ENCODE measurements at places on chromosomes 1 and 21. TPM values are rescaled to one million over a fixed set of nuclear protein-coding genes. Genes with fewer than 3 reads are reported as not detected.

- no peak for DNase-seq
Measured at GRCh38 chr1:208187499-208188041, 56.6 kb downstream of the PLXNA2 start.

DNA sequence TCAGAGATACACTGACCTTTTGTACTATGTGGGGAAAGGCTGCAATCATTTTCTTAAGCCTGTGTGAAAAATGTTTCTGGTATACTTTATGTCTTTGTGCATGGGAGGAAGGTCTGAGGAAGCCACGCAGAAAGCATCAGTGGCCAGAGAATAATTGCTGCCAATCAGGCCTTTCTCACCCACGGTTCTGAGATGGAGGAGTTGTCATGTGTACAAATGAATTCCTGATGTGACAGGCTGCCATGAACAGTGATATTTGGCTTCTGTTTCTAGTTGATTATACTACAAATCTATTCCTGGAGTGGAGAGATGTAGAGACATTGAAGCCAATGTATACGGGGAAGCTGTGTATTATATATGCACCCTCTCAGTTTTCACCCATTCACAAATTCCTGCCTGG, 142.6 kb downstream of the GRIK1 start:
- no peak for DNase-seq

DNA sequence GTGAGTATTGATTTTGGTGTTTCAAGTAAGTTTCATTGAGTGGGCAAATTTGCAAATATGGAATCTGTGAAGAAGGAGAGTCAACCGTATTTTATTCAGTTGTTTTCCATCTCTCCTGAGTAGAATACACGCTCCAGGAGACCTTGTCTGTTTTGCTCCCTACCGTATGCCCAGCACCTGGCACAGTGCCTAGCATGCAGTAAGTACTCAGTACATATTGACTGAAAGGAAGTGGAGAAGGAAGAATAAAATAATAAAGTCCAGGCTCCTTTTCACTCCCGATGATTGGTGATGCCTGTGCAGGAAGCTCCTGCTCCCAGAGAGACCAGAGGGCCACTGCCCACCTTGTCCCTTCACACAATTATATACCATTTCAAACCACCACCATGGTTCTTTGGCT, 59.4 kb upstream of the NEK2 start:
- DNase-seq, result no peak

GRCh38 chr1:99705385-99705784, 59.5 kb downstream of the PALMD start:
- no peak for DNase-seq

- DNase-seq, result no peak
Measured at GRCh38 chr1:99748419-99748818, 18.0 kb downstream of the FRRS1 start.

DNA sequence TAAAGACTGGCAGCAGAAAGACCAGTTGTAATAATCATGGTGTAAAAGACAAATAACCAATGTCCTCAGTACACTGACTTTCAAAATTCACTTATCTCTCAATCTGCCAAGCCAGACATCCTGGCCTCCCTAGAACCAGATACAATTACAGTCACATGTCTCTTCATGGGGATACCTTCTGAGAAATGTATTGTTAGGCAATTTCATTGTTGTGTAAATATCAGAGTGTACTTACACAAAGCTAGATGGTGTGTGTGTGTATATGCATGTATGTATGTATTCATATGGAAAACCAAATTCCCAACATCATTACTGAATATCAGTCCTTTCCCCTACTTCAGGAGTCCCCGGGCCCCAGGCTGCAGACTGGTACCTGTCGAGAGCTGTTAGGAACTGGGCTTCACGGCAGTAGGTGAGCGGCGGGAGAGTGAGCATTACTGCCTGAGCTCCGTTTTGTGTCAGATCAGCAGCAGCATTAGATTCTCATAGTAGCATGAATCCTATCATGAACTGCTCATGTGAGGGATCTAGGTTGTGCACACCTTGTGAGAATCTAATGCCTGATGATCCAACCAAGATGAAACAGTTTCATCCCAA, 65.3 kb upstream of the ZNF326 start:
- no peak for DNase-seq

DNA sequence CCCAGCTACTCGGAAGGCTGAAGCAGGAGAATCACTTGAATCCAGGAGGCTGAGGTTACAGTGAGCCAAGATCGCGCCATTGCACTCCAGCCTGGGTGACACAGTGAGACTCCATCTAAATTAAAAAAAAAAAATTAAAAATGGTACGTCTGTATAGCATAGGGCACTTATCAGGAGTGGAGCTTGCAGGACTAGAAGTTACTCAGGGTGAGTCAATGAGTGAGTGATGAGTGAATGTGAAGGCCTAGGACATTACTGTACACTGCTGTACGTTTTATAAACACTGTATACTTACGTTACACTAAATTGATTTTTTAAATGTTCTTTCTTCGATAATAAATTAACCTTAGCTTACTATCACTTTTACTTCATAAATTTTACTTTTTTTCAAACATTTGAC, 183.6 kb downstream of the NR5A2 start:
- no peak for DNase-seq

- no peak for DNase-seq
Measured at GRCh38 chr1:234978397-234979295, 150.0 kb downstream of the TOMM20 start.

- peak; percentile 47 for DNase-seq
Measured at GRCh38 chr1:234712891-234713305, 102.9 kb upstream of the IRF2BP2 start.

SPRR2F gene
- total RNA-seq, result not detected

CNR2 gene
- not detected for total RNA-seq

GJA8 gene
- not detected for total RNA-seq

HSPB7 gene
- 342 TPM for total RNA-seq

Measured in mesenteric fat pad (tissue), 1 donor.